ENCODE measurements at places on chromosomes 12 and 14.

DNA sequence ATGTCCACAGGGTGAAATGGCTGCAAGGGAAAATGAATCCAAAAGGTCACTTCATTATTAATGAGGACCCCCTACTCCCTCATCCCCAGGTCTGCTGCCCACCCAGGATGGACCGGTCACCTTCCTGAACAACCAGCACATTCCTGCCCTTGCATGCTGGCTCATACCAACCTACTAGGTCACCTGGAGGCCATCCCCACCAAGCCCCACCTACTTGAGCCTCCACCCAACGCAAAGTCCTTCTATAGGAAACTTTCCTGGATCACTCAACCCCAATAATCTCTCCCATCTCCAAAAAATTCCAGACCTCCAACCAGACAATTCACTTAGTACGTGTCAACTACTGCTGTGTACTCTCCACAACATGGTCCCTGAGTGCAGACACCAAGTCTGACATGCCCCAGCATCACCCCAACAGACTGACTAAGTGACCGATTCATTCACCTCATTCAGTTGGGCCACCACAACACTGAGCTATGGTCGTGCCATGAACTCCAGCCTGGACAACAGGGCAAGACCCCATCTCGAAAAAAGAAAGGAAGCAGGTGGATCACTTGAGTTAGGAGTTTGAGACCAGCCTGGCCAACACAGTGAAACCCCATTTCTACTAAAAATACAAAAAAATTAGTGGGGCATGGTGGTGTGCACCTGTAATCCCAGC, 18.1 kb downstream of the CLMN start:
- DNase-seq, result no peak

DNA sequence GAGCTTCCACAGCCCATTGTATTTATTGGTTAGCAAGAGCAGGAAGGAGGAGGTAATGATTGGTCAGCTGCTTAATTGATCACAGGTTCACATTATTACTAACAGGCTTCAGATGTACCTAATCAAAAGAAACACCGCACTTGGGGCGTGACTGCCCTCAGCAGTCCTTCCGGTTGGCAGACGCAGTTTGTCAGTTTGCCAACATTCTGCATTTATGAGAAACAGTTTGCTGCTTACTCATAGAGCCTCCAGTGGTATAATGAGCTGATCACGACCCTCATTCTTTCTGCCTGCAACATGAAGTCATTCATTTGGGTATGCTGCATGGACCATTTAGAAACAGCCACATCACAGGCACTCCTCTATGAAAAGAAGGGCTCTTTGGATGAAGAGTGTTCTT, 42.5 kb upstream of the PPM1H start:
- DNase-seq, result no peak

- DNase-seq, result no peak
These were observed 40.3 kb downstream of the SOCS2 start for GRCh38 chr12:93612776-93613175.

GRCh38 chr12:1644534-1645438, 15.8 kb downstream of the WNT5B start:
- no peak for DNase-seq

DNA sequence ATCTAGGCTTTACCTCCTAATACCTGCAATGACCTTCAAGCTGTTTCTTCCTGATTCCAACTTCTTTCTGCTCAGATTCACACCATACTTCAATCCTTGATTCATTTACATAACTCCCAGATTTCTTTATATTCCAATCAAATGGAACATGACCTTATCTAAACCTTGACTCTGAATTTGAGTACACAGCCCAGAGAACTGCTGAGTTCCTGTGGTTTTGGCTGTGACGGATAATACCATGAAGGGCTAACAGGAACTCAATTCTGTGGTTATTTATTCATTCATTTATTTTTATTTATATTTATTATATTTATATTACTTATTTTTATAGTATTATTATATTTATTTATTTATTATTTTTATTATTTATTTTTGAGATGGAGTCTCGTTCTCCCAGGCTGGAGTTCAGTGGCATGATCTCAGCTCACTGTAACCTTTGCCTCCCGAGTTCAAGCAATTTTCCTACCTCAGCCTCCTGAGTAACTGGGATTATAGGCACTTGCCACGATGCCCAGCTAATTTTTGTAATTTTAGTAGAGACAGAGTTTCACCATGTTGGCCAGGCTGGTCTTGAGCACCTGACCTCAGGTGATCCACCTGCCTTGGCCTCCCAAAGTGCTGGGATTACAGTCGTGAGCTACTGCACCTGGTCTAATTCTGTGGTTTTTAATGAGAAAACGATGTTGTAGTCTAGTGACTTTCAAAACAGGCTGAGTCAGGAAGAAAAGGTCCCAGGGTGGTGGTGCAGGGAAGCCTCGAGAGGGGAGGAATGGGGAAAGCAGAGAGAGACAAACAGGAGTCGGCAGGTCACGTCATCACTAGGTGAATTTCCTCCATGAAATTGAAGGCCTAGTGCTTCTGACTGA, 11.7 kb downstream of the APOLD1 start:
- no peak for DNase-seq

GRCh38 chr12:12665194-12665593, 30.8 kb downstream of the GPR19 start:
- DNase-seq, result no peak
